COR-L47 (cell line): ENCODE measurements at places on chromosomes 7 and 10.

DNA sequence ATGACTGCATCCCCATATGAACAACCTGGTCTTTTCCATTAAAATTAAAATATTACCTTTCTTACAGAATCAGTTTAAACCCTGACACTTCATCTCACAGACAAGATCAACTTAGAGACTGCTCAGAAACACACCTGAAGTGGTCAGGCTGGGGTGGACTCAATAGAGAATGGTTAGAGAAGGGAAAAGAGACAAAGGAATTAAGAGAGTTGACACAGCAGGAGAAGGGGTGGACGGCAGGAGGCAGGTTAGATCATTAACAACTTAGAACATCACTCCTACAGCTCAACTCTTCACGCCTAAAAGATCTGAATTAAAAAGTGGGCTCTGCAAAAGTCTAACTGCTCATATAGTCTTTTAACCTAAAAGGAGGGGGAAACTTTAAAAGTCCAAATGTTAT is 157.7 kb upstream of the COL1A2 start:
- DNase-seq = no peak

GRCh38 chr7:45697576-45698136 is 123.5 kb downstream of the ADCY1 start:
- DNase-seq = no peak

GRCh38 chr7:102467581-102468477 is 3.0 kb downstream of the LRWD1 start:
- no peak for DNase-seq

GRCh38 chr10:133294189-133294588 is 14.5 kb downstream of the TUBGCP2 start:
- DNase-seq = no peak

- no peak for DNase-seq
These were observed 16.6 kb upstream of the AQP1 start for GRCh38 chr7:30894866-30895605.
